ENCODE measurements at places on chromosomes 16 and 17. TPM values are rescaled to one million over a fixed set of nuclear protein-coding genes. Genes with fewer than 3 reads are reported as not detected.

PLA2G10 gene
- total RNA-seq = not detected

GNAO1 gene
- total RNA-seq = 0.22 TPM

CBX2 gene
- 3.4 TPM for total RNA-seq

HID1 gene
- total RNA-seq = 4.7 TPM

KRT33A gene
- total RNA-seq = not detected

Measured in placental pericyte (primary cell).